ENCODE measurements at places on chromosomes 6 and 20.

DNA sequence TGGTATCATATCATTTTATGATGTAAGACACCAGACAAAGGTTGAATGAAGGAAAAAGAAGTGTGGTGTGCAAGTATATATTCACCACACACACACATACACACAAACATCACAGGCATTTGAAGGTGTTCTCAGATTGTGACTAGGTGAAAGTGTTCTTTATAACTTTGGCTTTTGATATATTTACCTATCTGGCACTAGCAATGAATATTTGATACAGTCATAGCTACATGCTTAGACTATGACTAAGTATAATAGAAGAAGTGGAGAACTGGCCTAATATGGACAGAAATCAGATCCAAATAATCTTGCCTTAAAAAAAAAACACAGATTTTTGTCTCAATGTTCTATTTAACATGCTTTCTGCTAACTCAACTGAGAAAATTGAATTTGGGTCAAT, 809.9 kb downstream of the KIF16B start:
- no peak for DNase-seq

DNA sequence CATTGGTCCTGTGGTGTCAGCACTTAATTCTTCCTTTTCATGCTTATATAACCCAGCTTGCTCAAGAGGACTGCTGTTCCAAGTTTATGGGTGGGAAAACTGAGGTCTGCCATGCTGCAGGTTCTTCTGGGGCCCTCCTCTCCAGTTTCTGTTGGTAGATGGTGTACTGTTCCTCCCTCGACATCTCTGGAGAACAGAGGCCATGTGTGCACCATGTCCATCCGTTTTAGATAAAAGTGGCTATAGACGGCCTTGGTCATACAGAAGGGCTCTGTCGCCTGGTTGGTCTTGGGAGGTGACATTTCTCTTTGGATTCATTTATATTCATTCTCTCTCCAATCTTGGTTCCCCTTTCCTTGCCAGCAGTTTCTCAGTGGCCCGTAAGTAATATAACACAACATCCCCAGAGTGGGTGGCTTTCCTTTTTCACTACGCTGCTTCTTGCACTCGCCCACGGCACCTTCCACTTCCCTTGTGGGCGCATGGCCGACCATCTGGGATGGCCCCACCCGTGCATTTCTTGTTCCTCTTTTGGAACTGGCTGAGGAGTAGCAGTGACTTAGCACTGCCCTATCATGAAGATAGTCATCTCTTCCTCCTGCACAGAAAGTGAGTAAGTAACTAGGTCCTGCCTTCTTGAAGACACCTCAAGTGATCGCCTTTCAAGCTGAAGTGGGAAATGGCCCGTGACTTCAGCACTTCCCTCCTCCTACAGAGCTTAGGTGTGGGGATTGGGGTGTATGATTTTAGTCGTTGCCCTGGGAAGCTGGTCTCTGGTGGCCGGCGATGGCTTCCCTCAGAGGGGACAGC, 94.2 kb downstream of the RREB1 start:
- DNase-seq, result peak; percentile 24

- DNase-seq, result no peak
Observed at GRCh38 chr20:43731469-43731868, 4.7 kb upstream of the GTSF1L start.

DNA sequence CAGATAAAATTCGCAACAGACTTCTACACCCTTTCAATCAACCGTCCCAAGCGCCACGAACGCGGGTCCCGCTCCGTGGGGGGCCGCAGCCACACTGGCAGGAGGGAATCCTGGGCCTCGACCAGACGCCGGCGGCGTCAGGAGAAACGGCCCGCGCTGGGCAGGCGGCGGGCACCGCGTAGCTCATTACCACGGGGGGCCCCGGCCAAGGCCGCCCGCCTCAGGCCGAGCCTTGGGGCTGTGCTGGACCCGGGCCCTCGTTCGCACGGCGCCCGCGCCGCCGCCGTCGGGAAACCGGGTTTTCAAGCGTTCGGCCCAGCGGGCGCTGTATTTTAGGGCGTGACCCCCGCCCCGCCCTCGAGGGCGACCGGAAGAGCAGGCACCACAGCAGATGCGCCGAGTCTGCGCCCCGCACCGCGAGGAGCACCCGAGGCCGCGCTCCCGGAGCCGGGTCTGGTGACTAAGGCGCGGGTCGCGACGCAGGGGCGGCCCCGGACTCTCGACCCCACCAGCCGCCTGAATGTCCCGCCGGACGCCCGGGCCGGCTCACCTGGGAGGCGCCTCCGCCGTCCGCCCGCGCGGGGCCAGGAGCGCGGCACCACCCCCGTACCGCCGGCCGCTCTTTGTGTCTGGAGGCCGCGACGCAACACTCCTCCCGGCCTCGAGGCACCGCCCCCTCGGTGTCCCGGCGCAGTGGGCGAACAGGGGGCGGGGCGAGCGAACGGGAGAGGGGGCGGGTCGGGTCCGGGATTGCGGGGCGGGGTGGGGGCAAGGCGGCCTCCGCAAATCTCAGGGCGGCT, at the start of gene NINL:
Gene NINL, minus strand, starts transcription at position 627 of the 800 bp plus-strand sequence. CDS start 58,944 bp downstream, outside the sequence.
- DNase-seq, result peak; percentile 89

- no peak for DNase-seq
Observed at GRCh38 chr20:16000112-16000511, 573.1 kb downstream of the KIF16B start.

DNA sequence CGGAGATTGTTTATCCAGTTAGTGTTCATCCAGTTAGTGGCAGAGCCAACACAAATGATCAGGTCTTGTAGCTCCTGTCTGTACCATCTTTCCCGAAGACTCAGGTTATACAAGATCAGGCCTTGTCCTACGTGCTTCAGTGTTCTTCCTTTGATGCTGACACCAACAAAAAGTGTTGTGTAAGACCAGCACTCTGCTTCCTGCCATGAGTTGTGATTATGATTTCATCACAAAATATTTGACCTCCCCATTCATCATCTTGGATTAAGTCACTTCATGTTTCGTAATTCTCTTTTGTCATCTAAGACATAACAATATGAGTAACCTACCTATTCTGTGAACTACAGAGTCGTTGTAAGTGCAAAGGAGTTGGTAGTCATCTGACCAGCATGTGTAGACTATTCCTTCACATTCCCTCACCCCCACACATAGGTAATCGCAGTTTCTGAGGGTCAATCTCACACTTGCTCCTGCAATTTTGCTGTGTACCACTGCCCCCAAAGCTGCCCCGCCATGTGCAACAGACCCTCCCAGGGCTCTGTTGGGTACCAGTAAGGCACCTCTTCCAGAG, 135.6 kb upstream of the SLC22A23 start:
- peak; percentile 13 for DNase-seq

DNA sequence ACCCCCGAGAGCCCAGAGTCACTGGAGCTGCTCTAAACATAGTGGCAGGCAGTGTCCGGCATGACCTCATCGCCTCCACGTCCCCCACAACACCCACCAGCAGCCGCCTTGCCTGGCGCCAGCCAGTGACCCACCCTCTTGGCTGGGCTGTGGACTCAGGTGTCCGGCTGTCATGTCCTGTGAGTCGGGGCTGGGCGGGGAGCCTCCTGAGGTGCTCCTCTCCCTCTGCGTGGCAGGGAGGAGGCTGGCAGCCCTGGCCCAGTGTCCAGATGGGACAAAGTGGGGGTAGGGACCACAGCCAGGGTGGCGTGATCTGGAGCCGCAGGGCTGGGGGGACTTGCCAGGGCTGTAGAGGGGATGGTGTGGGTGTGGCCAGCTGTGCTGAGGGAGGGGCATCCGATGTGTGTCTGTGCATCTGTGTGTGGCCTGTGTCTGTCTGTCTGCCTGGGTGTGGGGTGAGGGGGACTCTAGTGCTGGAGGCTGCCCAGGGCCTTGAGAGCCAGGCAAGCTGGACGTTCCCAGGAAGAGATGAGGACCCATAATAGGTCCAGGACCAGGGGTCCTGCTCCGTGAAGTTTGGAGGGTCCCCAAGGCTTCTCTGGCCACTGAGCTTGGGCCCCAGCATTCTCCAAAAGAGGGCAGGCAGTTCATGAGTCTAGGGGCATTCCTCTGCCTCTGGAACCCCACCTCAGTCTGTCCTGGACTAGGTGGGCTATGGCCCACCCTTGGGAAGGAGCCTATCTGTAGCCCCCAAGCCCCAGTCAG, 2.3 kb upstream of the SOX18 start:
- no peak for DNase-seq

DNA sequence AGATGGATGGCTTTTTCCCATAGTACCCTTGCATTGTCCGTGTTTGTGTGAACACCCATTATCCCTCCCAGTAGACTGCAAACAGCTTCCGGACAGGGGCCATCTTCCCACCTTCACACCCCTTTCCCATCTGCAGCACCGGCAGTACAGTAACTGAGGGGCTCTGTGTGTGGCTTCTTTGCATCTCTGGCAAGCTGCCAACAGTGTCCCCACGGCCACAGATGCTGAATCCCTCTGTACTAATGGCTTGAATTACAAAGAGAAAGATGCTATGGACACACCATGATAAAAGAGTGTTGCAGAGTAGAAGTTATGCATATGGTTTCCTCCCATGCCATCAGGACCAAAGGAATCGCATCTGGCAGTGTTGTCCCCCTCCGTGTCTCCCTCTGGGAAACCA, 101.1 kb upstream of the CDYL start:
- no peak for DNase-seq
